A549 (cell line): ENCODE measurements at places on chromosomes 1 and 21.

DNA sequence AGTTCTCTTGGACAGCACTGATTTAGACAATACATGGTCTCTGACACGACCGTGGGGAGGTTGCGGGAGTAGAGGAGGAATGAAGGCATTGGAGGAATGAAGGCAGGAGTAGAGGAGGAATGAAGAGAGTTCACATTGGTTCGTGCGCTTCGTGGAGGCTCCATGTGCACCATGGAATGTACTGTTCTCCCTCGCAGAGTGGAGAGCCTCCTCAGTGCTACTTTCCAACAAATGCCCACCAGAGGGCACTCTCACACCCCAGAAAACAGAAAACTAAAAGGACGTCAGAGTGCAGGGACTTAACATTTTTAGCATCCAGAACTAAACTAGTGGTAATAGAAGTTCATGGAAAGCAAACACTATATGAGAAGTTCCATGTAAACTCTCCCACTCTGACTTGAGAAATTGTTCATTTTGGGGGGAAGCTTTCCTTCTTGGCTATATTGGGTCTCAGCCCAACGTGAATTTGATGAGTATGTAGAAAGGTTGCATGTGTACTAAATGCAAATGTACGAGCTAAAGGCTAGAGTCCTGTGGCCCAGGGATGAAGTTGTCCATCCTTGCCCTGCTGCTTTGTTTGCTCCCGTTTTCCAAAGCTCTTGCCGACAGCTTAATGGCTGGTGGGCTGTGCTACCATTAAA is 211.6 kb downstream of the LMX1A start:
- no peak for DNase-seq

DNA sequence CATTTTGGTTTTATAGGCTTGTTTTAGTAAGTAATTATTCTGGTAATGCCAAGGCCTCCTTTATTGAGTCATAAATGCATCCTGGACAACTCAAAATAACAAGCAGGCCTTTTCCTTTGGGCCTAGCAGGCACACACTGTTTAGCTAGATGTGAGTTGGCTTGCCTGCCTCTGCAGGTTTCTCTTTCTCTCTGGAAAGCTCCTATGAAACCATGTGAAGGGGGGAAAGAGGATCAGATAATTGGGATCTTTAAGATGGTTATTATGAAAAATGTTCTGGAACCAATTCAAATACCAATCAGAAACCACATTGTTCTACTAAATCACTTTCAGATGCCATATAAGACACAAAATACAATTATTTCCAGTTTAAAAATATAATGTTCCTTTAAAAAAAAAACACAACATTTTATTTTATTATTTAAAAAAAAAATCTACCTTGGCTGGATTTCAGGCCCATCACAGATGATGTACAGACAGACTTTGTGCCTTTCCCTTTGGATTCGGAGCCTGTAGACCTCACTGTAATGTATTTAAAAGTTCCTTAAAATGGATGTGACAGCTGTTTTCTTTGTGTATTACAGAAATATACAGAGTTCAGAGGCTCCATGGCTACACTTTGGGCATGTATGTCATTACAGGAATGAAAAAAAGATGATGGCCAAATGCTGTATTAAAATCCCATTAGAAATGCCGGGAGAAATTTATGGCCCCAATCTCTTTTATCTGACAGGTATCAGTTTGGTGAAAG is 80.2 kb downstream of the NTMT2 start:
- no peak for DNase-seq

- DNase-seq: no peak
Observed at GRCh38 chr1:3369446-3370076, 84.9 kb upstream of the ARHGEF16 start.

GRCh38 chr1:27887215-27888021 is 15.1 kb downstream of the THEMIS2 start:
- no peak for DNase-seq

GRCh38 chr1:160260406-160261382 is 1.7 kb downstream of the DCAF8 start:
- no peak for DNase-seq

GRCh38 chr1:88658419-88658818 is 25.7 kb upstream of the PKN2 start:
- no peak for DNase-seq

DNA sequence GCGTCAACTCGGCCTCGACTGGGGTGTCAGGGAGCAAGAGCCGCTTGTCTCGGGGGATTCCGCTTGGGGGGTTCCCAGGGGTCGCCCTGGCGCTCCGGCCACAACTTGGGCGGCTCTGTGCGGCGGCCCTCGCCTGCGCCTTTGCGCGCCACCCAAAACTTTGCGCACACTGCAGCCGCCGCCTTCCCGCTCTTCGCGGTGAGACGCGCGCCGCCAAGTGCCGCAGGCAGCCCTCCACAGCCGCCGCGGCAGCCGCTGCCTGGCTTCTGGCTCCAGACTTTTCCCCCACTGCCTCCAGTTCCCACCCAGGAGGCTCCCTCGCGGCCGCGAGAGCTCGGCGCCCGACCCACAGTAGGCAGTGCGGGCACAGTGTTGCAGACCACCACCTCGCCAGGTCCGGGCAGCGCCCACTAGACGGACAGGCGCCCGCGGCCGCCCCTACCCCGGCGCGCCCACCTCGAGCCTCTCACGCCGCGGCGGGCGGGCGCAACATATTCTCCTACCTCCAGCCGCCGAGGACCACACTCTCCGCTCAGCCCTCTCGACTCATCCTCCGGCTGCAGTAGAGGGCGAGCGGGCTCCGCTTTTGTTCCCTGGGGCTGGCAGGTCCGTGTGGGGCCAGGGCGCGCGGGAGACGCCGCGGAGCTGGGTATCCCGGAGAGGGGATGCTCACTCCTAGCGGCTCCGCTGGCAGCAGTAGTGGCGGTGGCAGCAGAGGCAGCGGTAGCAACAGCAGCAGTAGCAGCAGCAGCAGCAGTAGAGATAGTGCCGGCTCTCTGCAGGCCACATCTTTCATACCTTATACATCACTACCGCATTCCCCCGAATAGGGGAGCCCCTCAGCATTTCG is 296.6 kb downstream of the OMA1 start:
- DNase-seq: no peak

DNA sequence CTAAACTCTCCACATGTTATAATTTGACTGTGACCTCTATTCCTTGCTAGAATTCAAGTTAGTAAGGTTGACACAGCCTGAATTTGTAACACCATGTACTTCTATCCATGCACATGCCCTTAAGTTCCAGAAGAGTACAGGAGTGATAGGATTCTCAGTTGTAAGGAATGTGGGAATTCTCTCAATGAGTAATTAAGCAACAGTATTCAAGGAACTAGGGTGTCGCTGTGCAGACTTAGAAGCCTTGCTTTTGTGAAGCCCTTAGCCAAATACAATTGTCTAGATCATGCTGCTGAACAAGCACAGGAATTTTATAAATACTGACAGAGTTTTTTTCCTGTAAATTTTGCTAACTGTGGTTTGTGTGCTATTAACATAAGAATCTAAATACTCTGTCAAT is 276.3 kb upstream of the PTBP2 start:
- no peak for DNase-seq

DNA sequence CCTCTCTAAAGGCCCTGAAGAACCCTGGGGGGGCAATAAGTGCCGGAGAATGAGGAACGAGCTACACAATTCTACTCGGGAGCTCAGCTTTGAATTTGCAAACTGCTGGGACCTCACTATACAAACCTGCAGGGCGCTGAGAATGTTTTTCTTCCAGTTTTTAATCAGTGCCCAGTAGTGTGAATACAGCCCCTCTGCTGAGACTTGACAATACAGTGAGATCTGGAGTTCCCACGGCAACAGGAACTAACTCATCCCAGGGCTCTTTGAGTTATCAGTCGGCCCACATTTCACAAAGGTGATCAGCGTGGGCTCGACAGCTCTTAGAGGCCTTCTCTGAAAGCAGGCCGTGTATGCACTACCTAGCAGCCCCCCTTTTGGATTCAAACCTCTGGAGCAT is 41.7 kb downstream of the TMEM53 start:
- DNase-seq: no peak

- DNase-seq: no peak
Observed at GRCh38 chr1:198519639-198520501, 20.6 kb downstream of the ATP6V1G3 start.

- DNase-seq: no peak
Observed at GRCh38 chr1:111990026-111990877, 784 bp upstream of the KCND3 start.

DNA sequence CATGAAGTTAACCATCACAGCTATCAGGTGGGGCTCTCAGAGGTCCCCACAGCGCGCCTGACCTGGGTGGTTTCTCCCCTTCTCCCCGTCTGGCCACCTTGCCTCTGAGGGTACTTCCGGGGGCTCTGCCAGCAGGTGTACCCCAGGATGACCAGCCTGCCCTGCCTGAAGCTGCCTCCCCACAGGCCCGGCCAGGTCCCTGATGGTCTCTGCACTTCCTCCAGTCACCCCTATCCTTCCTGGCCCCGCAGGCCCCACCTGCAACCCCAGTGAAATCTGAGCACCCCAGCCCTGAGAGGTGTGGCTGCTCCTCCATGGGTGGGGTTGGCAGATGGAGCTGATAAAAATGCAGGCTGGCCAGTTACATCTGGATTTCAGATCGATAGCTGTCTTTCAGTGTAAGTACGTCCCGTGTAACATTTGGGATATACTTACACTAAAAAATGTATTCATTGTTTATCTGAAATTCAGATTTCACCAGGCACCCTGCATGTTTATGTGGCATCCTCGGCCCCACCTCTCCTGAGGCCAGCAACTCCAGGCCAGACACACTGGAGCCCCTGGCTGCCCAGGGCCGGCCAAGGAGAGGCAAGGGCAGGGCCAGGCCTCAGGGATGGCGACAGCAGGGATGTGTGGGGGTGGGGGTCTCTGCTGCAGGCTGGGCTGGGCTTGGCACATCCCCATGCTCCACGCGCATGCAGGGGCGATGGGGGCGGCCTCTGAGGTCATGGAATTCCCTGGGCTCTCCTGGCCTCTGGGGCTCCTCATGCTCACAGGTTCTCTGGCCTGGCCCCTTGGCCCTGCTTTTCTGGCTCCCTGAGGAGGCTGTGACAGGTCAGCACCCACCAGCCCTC is 25.1 kb downstream of the LRRC3 start:
- DNase-seq: no peak

GRCh38 chr1:226912587-226913176 is 27.4 kb upstream of the COQ8A start:
- DNase-seq: peak; percentile 28

DNA sequence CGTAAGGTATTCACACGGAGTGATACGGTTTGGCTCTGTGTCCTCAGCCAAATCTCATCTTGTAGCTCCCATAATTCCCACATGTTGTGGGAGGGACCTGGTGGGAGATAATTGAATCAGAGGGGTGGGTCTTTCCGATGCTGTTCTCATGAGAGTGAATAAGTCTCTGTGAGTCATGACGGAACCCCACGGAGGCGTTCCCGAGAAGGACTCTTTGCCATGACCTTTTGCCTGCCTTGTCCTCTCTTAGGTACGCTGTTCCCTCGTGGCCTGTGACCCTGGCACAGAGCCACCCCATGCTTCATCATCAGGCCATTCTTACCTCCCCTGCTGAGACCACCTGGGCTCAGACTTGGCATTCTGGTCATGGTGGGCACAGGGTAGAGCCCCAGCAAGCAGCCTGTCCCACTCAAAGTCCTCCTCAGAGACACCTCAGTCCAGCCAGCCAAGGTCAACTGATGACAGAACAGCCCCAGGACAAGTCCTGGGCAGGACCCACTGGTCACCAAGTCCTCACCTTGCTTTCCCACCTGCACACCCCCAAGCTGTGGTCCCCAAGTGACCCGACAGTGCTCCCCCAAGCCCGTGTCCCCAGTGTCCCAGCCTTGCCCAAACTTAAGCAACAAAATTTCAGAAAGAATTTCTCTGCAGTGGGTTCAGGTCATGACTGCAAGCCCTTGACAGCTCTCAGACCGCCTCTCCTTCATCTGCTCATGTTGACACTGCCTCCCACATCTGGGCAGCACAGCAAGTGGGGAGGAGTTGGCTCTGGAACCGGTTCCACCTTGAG is 158.4 kb downstream of the ACTL8 start:
- DNase-seq: no peak

- peak; percentile 23 for DNase-seq
Observed at GRCh38 chr1:212004895-212005608, 30.3 kb downstream of the INTS7 start.

GRCh38 chr1:32333251-32333963 is 2.6 kb downstream of the MARCKSL1 start:
- DNase-seq: no peak

- no peak for DNase-seq
Observed at GRCh38 chr1:175320804-175321203, 128.2 kb upstream of the KIAA0040 start.

DNA sequence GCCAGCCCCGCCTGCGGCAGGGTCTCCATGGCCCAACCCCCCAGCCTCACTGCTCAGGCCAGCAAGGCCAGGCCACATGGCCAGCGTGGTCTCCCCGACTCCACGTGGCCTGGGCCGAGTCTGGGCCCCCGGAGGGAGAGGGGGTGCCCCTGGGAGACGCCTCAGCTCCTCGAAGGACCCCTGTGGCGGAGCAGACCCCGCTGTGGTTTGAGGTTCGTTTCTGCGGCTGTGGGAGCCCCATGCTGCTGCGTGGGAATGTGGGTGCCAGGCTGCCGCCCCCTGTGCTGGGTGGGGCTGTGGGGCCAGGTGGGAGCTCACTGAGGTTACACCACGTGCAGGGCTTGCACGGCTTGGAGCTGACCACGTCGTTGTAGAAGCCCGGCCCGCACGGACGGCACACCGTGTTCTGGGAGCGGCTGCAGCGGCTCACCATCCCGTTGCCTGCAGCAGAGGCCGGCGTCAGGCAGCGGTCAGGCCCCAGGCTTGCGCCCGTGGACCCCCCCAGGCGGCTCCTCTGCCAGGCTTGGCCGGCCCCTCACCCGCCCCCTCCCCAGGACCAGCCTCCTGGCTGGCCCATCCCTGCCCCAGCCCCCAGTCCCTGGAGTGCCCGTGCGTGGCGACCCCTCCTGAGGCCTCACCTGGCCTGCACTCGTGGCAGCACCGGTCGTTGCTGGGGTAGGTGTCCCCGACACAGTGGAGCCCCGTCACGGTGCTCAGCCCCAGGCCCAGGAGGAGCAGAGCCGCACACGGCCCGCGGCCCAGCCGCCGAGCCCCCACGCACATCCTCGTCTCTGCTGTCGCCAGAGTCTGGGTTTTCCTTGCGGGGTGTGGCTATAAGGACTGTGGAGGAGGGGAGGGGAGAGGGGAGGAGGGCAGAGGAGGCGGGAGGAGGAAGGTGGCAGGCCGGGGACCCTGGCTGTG is at the start of gene TNFRSF4:
Gene TNFRSF4, minus strand, starts transcription at position 809 of the 921 bp plus-strand sequence. Its CDS starts 26 bp downstream, at position 783.
- no peak for DNase-seq

GRCh38 chr1:109991400-109991925 is 6.9 kb downstream of the AHCYL1 start:
- DNase-seq: no peak

GRCh38 chr1:43683560-43683959 is 23.8 kb upstream of the ST3GAL3 start:
- no peak for DNase-seq

GRCh38 chr1:78369546-78369945 is 121.2 kb upstream of the PTGFR start:
- DNase-seq: no peak

- DNase-seq: no peak
Observed at GRCh38 chr1:53712276-53712675, 26.7 kb downstream of the GLIS1 start.

GRCh38 chr1:36913484-36914060 is 120.7 kb downstream of the GRIK3 start:
- DNase-seq: no peak
